ENCODE measurements at places on chromosomes 7 and 10.

DNA sequence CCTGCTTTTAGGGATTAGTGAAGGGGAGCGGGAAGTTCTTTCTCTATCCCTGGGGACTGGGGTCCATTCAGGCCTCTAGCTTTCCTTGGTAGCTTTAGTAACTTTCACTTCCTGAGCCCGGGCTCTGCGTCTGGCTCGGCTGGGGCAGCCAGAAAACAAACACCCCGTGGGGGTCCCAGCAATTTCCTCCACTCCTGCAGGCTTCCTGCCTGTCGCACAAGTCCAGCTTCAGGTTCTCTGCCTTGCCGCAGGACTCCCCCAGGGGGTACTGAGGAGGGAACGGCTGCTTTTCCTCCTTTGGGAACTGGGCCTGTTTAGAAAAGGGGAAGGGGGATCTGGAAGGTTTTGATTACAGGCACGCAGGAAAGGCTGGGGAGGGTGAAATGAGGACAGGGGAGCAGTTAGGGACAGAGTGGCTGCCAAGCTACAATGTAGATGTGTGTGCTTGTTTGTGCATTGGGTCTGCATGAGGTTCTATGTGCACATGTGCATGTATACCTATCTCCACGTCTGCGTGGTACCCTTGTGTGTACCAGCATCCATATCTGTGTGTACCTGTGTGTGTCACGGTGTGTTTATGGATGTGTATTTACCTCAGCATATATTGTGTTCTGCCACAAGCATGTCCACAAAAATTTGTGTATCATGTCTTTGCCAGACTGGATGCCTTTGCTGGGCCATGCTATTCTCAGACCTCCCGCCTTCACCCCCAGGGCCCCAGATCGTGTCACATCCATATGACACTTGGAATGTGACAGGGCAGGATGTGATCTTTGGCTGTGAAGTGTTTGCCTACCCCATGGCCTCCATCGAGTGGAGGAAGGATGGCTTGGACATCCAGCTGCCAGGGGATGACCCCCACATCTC lies 2.0 kb downstream of the KAZALD1 start:
- DNase-seq = no peak

GRCh38 chr10:96097865-96098264 lies 32.2 kb upstream of the ZNF518A start:
- no peak for DNase-seq

- no peak for DNase-seq
These were observed 8.7 kb upstream of the PTPN12 start for GRCh38 chr7:77528368-77528767.

DNA sequence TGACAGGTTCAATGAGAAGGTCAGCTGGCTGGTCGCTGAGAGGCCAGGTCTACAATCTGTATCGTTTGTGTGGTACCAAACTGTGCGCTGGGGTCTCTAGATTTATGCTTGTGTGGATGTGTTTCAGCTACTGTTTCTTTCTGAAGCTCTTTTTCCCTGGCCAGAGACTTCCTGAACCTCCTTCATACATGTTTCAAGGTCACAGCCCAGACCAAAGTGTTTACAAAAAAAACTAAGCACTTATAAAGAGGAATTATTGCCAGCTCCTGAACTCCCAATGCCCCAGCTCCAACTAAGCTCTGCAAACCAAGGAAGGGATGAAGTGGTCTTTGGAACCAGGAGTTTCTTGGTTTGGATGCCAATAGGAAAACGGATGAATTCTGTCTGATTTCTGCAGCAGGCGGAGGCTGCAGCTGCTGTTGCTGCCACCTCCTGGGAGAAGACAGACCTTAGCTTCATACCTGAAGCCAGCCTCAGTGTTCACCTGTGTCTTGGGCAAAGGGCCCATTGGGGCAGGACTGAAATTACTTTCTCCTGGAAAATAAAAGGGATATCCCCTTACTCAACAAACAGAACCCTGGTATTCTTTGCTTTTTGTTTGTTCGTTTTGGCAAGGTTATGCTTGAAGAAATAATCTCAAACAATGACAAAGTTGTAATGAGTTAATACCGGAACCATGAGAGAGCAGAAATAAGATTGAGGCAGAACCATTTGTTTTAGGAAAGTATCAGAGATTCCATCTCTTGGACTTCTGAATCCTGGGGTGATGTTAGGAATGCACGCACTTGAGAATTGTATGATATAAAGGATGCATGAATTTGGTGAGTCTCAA lies 24.6 kb upstream of the MKLN1 start:
- DNase-seq = no peak
